ENCODE measurements at places on chromosomes 13 and 19.

GRCh38 chr19:12346896-12347295 is 13.5 kb upstream of the ZNF563 start:
- no peak for DNase-seq

- DNase-seq: no peak
Observed at GRCh38 chr13:33025220-33025744, 9.1 kb downstream of the KL start.

DNA sequence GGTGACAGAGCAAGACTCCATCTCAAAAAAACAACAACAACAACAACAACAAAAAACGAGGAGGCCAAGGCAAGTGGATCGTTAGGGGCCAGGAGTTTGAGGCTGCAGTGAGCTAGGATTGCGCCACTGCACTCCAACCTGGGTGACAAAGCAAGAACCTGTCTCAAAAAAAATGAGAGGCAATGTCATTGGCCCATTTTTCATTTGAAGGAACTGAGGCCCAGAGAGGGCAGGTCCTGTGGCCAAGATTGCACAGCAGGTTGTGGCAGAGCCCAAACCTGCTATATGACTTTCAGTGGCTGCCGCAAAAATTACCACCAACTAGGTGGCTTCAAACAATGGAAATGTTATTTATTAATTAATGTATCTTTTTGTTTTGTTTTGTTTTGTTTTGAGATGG is 5.5 kb downstream of the PIK3R2 start:
- DNase-seq: no peak

- no peak for DNase-seq
Observed at GRCh38 chr19:2798733-2799132, 13.4 kb downstream of the THOP1 start.

DNA sequence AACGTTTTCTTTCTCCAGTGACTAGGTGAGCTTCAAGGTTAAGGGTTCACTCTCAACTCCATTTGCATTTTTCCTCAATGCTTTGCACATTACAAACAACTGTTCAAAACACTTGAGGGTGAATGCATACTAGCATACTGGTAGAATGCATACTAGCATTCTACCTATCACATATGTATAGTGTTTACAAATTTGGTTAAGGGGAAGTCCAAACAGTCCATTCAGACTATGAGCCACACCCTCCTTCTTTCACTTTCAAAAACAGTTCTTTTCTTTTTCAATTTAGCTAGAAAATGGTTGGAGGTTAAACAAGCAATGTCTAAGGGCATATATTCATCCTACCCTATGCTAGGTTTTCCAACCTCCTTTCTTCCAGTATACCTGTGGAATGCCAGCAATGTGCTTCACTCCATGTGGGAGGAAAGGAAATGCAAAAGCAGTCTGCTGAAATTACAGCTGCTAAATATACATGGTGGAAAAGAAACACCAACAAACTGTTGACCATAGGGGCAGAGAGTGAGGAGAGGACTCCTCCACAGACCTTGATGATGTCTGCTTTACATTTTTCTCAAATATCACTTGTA is 102.6 kb downstream of the DOCK9 start:
- DNase-seq: no peak

DNA sequence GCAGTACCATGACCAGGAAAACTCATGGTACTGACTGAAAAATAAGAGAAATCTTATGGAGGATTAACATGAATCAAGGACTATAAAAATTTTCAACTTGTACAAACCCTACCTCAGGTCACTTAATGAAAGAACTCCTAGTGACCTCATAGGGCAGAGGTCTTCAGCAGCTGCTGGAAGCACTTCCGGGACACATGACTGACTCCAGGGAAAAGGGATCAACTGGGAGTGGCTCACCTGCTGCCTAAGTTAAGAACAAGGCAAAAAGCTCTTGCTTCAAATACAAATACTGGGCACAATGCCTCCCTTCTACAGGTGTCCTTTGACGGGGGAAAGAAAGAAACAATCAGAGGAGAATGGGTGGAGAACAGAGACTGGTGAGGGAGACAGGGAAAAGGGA is 18.6 kb downstream of the DOCK9 start:
- DNase-seq: no peak

DNA sequence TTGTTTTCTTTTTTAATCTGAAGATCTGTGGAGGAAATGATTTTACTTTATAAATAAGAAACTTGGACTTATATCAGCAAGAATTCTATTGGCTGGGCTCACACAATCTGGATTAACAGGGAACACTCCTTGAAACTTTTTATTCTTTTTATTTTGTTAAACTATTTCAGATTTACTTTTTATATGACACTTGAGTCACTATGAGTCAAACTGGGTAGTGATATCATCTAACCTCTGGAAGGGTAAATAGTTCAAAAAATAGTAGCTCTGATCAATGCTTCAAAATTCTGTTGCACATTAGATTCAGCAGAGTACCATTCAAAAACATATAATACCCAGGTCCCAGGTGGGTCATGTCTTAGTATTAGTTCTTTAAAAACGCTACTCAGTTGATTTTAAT is 55.1 kb upstream of the NBEA start:
- no peak for DNase-seq

DNA sequence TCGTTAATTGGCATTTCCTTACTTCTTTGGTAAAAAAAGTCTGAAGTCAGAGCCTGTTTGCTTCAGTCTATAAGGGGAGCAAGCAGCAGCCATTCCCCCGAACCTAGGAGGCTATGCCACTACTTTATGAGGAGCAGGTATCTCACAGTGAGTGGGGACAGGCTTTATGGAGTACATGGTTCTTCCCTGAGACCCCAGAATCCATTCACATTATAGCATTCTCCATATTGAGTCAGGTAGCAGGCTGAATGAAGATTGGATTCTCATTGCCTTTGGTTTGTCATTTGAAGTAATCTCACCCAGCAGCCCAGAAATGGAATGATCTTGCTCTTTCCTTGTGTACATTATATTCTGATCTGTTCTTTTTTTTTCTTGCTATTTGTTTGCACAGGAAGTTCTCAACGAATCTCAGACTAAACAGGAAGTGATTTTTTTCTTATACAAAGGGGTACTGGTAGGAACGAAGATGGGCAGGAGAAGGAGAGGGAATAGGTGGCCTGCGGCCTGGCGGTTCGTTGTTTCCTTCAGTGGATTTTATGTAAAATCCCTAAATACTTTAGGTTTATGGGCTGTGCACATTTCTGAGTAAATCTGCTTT is 74.4 kb downstream of the ARHGAP35 start:
- no peak for DNase-seq

- DNase-seq: no peak
Observed at GRCh38 chr19:11769995-11770394, 3.2 kb downstream of the ZNF441 start.

DNA sequence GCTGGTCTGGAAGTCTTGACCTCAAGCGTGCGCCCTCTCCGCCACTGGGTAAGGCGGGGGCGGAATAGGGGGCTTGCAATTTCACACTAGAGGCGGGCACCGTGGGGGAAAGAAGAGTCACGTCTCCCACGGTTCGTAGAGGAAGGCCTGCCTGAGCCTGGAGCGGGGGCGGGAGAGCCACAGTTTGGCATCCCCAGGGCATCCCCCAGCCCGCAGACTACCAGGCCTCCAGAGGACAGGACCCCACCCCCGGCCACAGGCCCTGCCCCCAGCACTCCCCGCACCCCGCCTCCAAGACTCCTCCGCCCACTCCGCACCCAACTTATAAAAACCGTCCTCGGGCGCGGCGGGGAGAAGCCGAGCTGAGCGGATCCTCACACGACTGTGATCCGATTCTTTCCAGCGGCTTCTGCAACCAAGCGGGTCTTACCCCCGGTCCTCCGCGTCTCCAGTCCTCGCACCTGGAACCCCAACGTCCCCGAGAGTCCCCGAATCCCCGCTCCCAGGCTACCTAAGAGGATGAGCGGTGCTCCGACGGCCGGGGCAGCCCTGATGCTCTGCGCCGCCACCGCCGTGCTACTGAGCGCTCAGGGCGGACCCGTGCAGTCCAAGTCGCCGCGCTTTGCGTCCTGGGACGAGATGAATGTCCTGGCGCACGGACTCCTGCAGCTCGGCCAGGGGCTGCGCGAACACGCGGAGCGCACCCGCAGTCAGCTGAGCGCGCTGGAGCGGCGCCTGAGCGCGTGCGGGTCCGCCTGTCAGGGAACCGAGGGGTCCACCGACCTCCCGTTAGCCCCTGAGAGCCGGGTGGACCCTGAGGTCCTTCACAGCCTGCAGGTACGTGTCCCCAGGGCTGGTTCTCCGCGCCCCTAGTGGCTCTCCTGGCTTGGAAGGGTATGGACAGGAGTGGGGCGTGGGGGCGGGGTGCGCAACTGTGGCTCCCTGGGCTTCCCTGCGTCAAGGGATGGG is at the start of gene ANGPTL4:
TSS of gene ANGPTL4 (plus strand) at position 353 of the 969 bp plus-strand sequence. CDS start at position 520, 167 bp downstream.
- DNase-seq: peak; percentile 82

DNA sequence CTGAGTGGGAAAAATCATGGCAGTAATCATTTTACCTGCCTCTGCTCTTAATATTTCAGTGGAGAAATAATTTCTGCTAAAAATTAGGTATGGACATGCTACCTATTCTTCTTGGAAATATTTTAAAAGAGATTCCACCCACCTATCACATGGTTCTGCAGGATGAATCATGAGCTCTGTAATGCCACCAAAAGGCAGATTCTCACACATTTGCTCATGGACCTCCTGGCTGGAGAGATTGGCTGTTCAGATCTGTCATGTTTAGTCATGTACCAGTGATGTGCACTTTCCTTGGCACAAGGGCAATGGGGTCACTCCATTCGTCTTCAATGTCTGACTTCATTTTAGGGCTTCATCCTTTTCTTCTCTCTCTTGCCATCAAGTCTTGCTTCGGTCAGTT is 101.8 kb upstream of the MBNL2 start:
- no peak for DNase-seq

DNA sequence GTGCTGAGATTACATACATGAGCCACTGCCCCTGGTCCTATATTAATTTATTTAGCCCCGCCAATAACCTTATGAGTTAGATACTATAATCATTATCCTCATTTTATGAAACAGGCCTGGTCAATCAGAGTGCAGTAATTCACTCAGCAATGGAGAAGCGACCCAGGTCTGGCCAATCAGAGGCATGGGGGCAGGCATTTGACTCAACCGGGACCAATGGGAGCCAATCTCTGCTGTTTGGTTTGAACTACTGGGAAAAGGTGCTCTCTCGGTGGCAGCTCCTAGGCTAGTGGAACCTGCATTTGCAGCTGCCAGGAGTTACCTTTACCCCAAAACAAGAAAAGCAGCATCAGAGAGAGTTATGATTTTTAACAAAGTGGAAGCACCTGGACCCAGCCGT is 6.6 kb downstream of the SIRT2 start:
- DNase-seq: no peak

DNA sequence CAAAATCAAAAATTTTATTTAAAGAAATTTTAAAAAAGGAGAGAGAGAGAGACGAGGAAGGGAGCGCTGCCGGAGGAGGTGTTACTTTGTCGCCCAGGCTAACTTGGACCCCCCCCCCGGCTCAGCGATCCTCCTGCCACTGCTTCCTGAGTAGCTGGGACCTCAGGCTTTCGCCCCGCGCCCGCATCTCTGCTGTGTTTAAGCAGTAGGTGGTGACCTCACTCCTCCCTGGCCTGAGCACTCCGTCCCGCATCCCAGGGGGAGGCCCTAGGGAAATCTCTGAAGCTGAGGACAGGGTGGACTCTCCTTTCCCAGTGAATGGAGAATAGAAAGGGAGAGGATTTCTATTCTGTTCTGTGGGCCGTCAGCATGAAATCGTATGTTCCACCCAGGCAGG is 485 bp upstream of the ZNF845 start:
- DNase-seq: peak; percentile 74

GRCh38 chr13:67095621-67096020 is 134.5 kb downstream of the PCDH9 start:
- no peak for DNase-seq

- no peak for DNase-seq
Observed at GRCh38 chr19:51727349-51727880, 3.6 kb upstream of the HAS1 start.

- DNase-seq: no peak
Observed at GRCh38 chr19:46413262-46414031, at the start of gene CCDC8. Gene CCDC8, minus strand, starts transcription at chr19:46413564. Its CDS starts 754 bp downstream, at chr19:46412810.

- DNase-seq: peak; percentile 73
Observed at GRCh38 chr19:42284591-42285341, 15.7 kb downstream of the CIC start.

GRCh38 chr13:49436890-49437289 is 7.0 kb downstream of the CAB39L start:
- DNase-seq: no peak

GRCh38 chr19:11673608-11674041 is 65.1 kb downstream of the ZNF823 start:
- no peak for DNase-seq

DNA sequence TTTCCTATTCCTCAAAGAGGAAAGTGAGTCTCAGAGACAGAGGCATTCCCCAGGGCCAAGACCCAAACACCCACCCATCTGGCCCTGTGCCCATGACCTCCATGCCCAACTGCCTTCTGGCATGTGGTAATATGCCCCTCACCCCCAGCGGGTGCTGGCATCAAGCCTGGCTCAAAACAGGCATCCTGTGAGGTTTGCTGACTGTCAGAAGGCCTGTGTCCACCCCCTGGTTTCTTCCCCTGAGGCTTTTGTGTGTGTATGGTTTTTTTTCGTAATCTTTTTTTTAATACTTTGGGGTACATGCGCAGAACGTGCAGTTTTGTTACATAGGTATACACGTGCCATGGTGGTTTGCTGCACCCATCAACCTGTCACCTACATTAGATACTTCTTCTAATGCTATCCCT is 7.6 kb upstream of the KANK2 start:
- no peak for DNase-seq

GRCh38 chr13:78714717-78715116 is 55.8 kb upstream of the OBI1 start:
- DNase-seq: no peak

GRCh38 chr13:23919006-23919405 is 21.7 kb upstream of the C1QTNF9B start:
- DNase-seq: no peak

- no peak for DNase-seq
Observed at GRCh38 chr13:106696140-106696539, 128.2 kb upstream of the ARGLU1 start.

GRCh38 chr13:95234242-95234641 is 67.0 kb downstream of the ABCC4 start:
- no peak for DNase-seq

DNA sequence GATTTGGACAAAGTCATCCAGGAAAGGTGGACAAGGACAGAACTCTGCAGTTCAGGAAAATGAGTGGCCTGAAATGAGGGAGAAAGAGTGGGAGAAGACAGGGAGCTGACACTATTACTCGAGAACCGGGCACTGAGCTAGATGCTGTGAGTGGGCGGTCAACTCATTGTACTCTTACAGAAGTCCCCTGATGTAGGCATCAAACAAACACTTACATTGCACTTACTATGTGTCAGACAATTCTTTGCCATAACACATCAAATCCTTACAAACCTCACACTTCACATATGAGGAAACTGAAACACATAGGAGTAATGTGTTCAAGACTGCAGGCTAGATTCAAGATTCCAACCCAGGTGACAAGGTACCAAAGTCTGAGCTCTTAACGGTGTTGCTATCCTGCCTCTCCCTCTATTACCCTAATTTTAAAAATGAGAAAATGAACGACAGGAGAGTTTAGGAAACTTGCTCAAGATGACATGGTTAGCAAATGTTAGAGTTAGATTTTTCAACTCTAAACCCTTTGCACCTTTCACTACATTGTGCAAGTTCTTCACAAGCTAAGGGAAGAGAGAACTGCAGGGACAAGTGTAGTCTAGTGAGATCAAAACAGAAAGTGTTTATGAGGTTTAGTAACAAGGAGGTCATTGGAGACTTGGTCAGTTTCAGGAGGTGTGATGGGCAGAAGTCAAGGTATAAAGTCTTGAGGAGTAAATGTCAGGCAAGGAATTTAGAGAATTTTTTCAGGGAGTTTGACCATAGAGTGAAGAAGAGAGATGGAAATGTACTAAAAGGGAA is 4.9 kb upstream of the MEDAG start:
- DNase-seq: no peak
